ENCODE measurements at places on chromosomes 13 and 19.

DNA sequence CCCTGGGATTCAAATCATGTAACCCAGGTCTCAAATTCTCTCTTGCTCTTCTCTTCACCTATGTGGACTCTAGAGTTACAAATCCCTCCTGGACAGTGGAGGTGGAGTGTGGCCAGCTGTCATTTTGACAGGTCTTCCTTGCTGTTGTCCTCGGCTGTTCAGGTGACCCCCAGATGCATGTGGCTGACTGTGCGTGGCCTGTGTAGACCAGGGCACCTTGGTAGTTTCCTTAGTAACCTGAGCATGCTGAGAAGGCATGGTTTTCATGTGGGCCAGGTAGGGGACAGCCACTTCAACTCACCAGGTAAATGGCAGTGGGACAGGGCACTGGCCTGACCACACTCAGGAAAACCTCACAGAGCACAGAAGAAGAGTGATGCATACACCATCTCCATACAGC, 155.0 kb upstream of the TSHZ3 start:
- DNase-seq = no peak

- DNase-seq = no peak
Observed at GRCh38 chr19:45820413-45821102, 5.5 kb upstream of the RSPH6A start.

- DNase-seq = no peak
Observed at GRCh38 chr13:106369858-106370257, 165.6 kb downstream of the EFNB2 start.

DNA sequence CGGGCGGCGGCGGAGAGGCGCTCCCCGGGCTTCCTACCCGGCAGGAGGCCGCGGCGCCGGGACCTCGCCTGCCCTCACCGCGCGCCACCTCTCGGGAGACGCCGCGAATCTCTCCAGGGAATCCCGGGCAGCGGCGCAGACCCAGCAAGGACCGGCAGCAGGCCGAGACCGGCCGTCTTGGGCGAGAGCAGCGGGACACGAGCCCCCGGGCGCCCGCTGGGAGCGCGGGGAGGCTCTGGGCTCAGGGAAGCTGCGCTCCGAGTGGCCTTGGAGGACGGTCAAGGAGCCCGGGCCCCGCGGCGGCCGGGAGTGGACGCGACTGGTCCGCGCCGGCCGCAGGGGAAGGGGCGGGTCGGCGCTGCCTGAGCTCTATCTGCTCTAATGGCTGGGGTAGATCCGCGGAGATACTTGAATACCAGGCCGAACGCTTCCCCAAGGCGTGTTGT, 14.7 kb downstream of the CDX2 start:
- no peak for DNase-seq

DNA sequence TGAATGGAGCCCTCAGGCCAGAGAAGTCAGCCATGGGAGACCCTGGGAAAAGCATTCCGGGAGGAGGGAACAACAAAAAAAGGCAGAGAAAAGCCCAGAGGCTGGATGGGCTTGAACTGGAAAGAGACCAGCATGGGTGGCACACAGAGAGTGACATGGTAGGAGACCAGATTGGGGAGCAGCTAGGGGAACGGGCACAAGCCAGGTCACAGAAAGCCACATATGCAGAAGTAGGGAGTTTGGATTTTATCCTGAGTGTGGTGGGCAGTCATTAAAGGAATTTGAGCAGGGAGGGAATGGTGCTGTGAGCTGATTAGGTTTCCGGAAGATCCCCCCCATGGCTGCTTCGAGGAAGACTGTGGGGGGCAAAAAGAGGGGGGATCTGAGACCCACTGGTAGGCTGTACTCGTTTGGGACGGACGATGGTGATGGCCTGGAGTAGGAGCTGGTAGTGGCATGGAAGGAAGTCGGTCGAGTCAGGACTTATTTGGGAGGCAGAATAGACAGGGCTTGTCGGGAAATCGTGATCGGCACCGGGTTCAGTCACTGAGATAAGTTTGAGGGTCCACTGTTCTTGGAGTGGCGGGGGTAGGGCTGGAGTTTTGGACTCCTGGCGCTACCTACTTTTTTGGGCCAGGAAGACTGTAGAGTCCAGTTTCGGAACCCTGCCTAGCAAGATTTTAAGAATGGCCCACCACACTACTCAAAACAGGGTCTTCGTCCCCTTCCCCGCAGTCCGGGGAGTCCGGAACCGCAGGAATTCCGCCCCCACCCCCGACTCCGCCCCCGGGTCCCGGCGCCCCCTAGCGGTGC, 949 bp downstream of the SERTAD1 start:
- DNase-seq = no peak

- DNase-seq = no peak
Observed at GRCh38 chr13:101152184-101152583, 264.1 kb downstream of the NALCN start.

GRCh38 chr19:29873024-29873800, 61.4 kb downstream of the CCNE1 start:
- DNase-seq = peak; percentile 73

Data from spinal cord (tissue), 10 donors.